Stimulated activated CD8-positive, alpha-beta memory T cell treated with anti-CD3 and anti-CD28 coated beads, Interleukin-4, amount 100 ng/mL, for 48 hours (primary cell): ENCODE measurements at places on chromosomes 5 and 9.

GRCh38 chr5:123007182-123007581 lies 29.3 kb downstream of the PPIC start:
- DNase-seq, result no peak

GRCh38 chr9:136175616-136176197 lies 29.2 kb downstream of the LHX3 start:
- DNase-seq, result no peak

DNA sequence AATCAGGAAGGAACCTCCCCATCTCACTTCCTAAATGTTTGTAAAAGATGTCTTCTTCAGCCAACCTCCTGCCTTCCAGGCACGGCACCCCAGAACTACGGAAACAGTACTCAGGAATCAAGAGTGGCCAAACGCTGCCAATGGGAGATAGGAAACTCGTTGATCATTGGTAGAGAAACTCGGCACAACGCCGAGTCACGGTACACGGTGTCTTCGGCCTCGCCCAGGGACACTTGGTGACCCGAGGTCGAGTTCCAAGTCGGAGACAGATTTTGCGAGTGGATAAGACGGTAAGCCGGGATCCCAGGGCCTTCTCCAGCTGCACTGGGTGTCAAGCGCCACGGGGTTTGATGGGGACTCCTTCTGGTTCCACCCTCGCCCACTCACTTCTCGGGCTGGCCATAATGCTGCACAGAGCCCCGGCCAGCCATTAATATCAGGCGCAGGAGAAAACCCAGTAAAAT lies 343 bp downstream of the KIAA0825 start:
- no peak for DNase-seq

GRCh38 chr5:6111131-6111530 lies 267.2 kb downstream of the MED10 start:
- no peak for DNase-seq

DNA sequence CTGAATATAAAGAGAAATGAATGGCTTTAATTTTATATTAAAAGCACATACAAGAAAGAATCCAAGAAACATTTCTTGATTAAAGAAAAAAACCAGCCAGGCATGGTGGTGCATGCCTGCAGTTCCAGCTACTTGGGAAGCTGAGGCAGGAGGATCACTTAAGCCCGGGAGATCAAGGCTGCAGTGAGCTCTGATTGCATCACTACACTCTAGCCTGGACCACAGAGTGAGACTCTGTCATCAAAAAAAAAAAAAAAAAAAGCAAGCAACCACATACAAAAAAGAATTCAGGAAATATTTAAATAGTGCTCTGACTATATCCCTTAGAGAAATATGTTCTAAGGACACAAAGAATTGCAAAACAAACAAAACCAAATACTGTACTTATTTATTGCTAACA lies 2.5 kb upstream of the PLAC8L1 start:
- DNase-seq, result no peak

GRCh38 chr9:19022206-19022605 lies 10.8 kb downstream of the SAXO1 start:
- DNase-seq, result no peak

DNA sequence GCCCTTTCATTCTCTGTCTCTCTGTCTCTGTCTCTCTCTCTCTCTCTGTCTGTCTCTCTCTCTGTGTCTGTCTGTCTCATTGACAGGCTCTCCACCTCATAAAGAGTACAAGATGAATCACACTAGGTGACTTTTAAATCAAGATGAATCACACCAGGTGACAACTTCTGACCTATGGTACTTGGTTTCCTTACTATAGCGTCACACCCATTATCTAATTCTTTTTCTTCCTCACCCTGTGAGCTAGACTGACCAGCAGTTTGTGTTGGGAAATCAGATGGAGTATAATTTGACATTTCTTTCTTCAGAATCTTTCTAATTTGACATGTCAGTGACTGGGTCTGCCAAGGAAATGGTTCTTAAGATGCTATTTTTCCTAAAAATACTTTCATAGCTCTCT lies 232.9 kb downstream of the ARRDC3 start:
- DNase-seq, result no peak

DNA sequence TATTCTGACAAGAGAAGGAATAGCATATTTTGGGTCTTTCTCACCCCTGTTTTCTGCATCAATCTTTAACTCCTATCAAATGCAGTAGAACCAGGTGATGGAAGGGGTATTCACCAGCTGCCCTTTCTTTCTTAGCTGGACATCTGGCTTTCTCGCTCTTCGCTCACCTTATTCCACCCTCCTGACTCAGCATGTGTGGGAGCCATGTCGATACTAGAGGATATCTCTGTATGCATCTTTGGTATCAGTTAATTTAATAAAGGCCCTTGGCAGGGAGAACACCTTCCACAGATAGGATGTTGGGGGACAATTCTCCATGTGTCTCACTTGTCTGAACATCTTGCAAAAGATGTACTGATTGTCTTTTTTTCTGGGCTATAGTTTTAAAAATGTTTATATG lies 71.5 kb downstream of the ZNF474 start:
- no peak for DNase-seq

GRCh38 chr9:79408200-79408599 lies 163.6 kb upstream of the TLE4 start:
- no peak for DNase-seq

DNA sequence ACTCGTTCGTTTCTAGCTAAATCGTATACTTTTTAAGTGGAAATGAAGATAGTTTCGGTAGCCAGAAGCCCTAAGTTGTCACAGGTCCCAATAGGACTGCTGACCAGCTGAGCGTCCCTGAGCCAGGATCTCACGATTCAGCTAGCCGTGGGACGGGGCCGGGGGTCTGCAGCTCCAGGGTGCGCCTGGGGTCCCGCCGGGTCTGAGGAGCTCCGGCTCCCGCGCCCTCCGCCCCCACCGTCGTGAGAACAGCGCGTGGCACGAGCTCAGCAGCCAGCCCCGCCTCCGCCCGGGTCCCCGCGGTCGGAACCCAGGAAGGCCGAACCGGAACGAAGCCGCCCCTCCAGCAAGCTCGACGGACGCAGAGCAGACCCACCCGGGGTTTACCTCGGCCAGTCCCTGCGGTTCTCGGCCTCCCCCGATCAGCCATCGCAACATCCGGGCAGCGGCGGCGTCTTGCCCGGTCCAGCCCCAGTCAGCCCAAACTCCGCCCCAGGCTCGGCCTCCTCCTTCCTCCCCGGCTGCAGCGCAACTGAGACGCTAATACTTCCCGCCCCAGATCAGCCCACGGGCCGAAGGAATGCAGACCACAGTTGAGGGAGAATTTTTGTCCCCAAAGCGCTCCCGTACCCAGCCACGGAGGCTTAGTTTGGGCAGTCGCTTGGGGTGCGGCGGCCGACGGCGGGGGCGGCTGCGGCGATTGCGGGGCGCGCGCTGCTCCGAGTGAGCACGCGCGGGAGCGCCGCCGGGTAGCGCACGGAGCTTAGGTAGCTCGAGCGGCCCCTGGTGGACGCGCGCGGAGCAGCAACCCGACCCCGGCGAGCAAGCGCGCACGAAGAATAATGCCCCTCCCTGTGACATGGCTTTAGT lies at the start of gene WDR41:
TSS of gene WDR41 (minus strand) at position 534 of the 870 bp plus-strand sequence. CDS start at position 438, 96 bp downstream.
- peak; percentile 93 for DNase-seq

- no peak for DNase-seq
These were observed 1011.3 kb upstream of the C9orf72 start for GRCh38 chr9:28584542-28584941.

GRCh38 chr9:16446636-16447035 lies 423.8 kb downstream of the BNC2 start:
- DNase-seq, result no peak

- no peak for DNase-seq
These were observed 26.3 kb upstream of the GABRP start for GRCh38 chr5:170757182-170757601.

- DNase-seq, result no peak
These were observed 82.2 kb upstream of the RFX3 start for GRCh38 chr9:3608011-3608410.

- DNase-seq, result peak; percentile 14
These were observed 14.6 kb upstream of the ANGPTL2 start for GRCh38 chr9:127136880-127137639.
